ENCODE measurements at places on chromosomes 1 and 21. TPM values are rescaled to one million over a fixed set of nuclear protein-coding genes. Genes with fewer than 3 reads are reported as not detected.

Gene GRIK1
- 0.39 TPM for total RNA-seq

DNA sequence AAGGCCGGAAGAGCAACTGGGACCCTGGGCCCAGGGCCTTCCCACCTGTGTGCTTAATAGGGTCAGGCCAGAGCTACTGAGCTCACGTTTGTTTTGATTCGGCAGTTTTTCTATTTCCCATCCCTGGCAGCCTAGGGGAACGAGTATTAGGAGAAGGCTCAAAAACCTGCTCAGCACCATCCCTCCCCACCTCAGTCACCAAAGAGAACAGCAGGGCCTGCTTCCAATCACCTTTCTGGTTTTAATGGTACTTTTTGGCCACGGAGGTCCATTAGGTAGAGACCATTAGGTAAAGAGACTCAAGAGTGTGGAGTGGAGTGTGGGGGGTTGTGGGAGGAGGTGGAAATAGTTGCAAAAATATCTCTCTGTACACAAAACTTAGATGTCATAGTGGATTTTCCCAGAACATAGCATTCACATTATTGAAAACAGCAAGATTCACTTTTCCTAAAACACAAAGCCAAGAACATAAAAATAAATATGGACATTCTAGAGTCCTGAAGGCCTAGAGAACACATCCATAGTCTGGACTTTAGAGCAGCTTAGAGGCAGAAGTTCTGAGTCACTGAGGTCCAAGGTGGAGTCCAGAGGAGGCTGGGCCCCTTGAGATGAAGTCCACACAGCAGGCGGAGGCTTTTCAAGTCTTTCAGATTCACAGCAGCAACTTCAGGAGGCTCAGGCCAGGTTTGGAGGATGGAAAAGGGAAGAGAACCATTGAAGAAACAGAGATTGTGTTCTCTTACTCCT, 19.5 kb downstream of the NUAK2 start:
- no peak for DNase-seq

- DNase-seq: no peak
Observed at GRCh38 chr1:5926686-5927435, 65.4 kb downstream of the NPHP4 start.

DNA sequence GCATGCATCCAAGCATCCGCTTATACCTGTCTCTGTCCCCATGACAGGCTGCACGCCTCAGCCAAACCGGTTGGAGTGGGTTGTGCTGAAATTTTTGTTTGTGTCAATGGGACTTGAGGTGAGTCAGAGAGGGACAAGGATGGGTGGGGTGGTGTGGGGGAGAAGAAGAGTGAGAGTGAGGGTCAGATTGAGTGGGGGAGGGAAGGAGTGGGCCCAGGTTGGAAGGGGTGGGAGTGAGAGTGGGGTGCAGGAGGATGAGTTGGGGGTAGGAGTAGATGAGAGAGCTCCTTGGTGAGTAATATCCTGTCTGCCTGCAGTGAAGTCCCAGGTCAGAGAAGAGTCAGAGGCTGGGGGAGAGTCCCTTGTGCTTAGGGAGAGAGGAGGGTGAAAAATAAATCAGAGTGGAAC, 3.3 kb upstream of the NECTIN4 start:
- no peak for DNase-seq

Gene CD1E
- not detected for total RNA-seq

- DNase-seq: peak; percentile 12
Observed at GRCh38 chr1:25765136-25765922, 34.7 kb upstream of the SELENON start.

Gene DMBX1
- total RNA-seq: not detected

Gene PKLR
- total RNA-seq: not detected

Gene TMPRSS15
- total RNA-seq: not detected

DNA sequence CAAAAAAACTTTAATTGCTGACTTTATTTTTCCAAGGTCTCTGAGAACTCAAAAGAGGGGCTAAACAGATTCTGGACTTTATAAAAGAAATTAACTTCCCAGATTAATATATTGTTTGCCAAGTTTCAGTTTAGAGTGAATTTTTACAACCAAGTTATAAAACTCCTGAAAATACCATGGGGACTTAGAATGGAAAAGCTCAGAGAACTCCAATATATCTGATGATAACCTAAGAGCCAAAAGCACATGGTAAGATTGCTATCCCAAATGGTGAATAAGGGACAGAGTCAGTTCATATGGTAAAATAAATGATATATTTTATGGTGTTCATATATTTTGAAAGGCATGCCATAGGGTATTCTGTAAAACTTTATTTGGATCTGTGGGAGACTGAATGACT, 470.9 kb downstream of the TTLL7 start:
- no peak for DNase-seq

- DNase-seq: no peak
Observed at GRCh38 chr1:59107516-59107915, 189.4 kb upstream of the FGGY start.

DNA sequence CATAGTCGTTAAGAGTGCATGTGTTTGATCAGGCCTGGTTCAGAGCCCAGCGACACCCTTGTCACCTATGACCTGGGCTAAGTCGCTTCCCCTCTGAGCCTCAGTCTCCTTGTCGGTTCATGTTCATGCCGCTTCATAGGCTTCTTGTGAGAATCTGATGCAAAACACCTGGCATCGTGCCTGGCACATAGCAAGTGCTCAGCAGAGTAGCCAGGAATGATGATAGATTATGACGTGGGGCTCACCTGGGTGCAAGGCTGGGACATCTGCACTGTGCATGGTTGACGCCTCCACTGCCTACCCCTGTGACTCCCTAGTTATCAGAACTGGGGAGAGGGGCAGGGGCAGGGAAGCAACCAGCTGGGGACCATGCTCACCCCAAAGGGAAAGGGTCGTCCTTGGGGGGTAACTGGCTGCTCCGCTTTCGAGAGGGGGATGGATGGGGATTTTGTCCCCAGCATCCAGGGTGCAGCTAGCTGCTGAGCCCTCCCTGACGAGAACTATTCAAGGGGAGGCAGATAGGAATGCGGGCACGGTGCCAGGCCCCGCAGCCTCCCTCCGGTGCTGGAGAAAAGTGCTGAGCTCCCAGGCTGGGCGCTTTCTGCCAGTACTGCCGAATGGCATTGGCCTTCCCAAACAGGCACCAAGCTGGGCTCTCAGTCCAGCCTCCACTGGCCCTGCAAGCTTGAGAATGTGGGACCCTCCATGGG, 9.3 kb downstream of the EFHD2 start:
- DNase-seq: peak; percentile 48

DNA sequence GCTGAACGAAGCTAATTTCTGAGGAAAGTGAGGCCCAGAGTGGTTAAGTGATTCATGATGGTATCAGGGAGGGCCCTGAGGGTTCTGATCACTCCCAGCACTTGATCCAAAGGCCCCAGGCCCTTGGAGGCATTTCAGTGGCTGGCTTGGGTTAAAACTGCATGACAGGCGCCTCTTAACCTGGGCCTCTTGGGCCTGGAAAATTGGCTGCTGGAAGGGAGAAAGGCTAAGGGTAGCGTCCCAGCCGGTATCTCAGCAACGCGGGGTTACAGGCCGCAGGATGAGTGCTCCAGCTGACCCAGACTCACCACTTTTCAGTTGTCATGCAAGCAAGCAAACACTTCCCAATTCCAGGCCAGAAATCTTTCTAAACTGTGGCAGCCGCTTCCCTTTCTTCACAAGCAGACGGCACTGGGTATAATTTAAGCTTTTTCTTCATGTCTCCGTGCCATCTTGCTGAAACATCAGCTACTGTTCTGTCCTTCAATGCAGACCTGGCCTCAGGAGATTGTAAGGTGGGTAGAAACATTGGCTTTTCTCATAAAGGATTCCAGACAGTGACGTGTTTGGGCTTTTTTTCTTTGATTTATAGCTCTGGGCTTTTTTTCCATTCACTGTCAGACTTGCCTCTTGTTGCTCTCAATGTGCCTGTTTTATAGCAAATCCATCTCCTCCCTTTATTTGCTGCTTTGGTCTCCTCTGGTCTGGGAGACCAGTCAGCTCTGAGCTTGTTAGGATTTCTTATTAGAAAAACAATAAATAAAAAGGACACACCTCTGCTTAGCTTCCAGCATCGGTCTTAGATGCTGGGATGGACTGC, 229.1 kb downstream of the KCNJ6 start:
- DNase-seq: no peak

- DNase-seq: no peak
Observed at GRCh38 chr1:2379733-2380404, 11.5 kb downstream of the MORN1 start.

DNA sequence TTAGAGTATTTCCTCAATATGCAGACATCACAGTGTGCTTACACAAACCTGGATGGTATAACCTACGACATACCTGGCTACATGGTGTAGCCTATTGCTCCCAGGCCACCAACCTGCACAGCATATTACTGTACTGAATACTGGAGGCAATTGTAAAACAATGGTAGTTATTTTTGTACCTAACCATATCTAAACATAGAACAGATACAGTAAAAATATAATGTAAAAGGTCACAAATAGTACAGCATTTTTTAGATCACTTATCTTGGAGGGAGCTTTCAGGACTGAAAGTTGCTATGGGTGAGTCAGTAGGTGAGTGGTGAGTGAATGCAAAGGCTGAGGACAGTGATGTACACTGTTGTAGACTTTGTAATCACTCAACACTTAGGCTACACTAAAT, 492.3 kb downstream of the MRPL39 start:
- no peak for DNase-seq

DNA sequence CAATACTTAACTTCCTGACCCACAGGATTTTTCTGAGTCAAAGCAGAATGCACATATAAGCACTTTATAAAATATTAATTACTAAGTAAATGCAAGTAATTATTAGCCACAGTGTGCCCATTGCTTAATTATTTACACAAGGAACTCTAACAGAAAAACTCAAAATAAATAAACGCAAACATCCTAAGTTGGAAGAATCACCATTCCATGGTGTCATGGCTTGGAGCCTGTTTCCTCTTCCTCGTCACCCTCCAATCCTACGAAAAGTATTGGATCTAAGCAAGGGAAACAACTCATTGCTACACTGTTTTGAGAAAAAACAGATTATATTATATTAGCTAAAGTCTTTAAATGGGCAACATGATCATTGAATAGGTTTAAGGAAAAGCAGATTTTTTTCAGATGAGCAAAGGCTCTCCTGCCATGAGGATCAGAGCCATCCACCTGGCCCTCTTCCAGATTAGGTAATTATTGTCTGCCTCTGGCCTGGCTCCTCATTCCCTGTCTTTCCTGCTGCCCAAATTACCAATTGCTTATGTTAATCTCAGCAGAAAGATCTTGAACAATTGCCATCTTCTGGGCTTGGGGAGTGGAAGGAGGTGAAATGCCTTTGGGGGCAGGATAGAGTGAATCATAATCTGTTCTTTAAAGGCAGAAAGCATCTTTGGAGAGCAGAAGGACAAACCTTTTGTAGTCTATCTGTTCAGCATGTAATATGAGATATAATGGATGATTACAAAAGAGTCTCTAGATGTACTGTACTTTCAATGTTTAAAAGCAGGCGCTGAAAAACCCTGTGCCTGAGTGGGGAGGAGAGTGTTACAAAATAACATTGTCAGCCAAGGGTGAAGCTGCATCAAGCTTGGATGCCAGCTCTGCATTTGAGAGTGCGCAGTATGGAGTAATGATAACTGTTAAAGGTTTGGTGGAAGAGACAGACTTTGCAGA, 121.2 kb downstream of the DUSP10 start:
- DNase-seq: no peak

Gene IVL
- not detected for total RNA-seq

- no peak for DNase-seq
Observed at GRCh38 chr1:52365071-52365745, 797 bp downstream of the CC2D1B start.

DNA sequence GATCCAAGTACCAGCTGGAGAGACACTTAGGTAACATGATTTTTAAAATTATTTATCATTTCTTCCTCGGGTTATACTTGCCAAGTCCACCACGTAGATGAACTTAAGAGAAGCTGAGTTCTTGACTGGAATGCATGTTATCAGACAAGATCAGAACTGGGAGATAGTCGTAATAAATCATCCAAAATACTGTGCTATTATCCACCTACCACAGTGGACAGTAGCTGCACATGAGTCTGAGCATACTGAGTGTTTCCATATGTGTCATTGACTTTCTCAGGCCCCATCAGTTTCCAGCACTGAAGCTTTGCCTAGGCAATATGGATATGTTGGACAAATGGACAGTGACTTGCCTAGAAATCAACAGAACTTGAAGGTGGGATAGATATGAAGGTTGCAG, 77.9 kb upstream of the RRP15 start:
- DNase-seq: no peak

- no peak for DNase-seq
Observed at GRCh38 chr1:234213658-234214128, 159.6 kb upstream of the COA6 start.

DNA sequence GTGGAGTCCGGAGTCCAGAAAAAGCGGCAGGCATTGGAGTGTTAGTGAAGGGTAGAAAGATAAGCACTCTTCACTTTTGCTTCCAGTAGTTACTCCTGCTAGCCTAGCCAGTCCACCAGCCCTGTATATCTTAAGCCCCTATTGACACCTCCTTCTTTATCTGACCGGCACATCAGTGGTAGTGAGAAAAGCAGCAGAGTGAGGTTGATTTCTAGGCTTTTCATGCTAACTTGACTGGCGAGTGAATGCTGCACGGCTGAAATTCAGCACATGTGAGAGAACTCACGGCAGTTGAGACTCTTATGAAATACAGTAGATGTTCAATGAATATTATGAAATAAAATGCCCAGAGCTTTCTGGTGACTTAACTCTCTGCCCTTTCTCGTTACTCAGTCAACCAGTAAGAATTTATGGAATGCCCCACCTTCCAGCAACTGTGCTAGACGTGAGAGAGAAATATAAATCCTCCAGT, 128.2 kb downstream of the CACHD1 start:
- DNase-seq: no peak

- no peak for DNase-seq
Observed at GRCh38 chr1:23611601-23612327, 52.5 kb upstream of the ID3 start.

GRCh38 chr1:229070168-229070567, 200.7 kb upstream of the RAB4A start:
- no peak for DNase-seq

DNA sequence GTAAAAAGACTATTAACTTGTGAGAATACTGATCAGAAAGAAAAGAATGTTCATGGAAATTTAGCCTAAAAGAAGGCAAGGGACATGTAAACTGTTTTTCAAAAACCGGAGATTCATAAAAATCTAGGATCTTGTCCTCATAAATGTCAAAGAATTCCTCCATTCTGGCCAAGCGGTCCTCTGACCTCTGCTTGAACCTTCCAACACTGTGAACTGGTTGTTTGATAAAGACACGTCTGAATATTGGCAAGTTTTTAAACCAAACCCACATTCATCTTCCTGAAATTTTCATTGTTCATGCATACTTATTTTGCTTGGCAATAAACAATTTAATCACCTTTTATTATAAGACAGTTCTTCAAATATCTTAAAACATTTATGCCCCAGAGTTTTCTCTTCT, 19.8 kb downstream of the ASPM start:
- no peak for DNase-seq

Gene GJA5
- 0.26 TPM for total RNA-seq
